ENCODE measurements at places on chromosomes 5 and 9.

DNA sequence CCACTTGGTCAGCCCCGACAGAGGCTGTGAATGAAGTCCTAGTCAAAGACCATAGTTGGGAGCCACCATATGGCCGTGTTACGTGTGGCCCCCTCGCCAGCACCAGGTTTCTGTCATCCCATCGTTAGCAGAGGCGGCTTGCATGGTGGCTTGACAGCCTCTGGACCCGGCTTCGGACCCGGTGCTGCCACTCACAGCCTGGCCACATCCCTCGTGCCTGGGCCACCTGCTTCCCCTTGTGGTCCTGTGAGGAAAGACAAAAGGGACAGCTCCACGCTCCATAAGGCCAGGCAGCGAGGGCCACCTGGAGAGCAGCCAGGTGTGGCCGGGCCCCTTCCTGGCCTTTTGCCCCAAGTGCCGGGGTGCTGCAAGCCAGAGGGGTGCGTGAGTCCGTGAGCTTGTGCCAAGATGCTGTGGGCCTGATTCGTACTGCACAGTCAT, 6.2 kb downstream of the NKD2 start:
- peaks cover 43% of the 10 kb centered on the region for H3K27me3 ChIP-seq
- no peak overlapping the region for H3K27ac ChIP-seq
- no peaks in the 10 kb centered on the region for H3K36me3 ChIP-seq
- no peak overlapping the region for H3K4me3 ChIP-seq
- H3K4me1 ChIP-seq = peaks cover 27% of the 10 kb centered on the region
- no peak for DNase-seq

DNA sequence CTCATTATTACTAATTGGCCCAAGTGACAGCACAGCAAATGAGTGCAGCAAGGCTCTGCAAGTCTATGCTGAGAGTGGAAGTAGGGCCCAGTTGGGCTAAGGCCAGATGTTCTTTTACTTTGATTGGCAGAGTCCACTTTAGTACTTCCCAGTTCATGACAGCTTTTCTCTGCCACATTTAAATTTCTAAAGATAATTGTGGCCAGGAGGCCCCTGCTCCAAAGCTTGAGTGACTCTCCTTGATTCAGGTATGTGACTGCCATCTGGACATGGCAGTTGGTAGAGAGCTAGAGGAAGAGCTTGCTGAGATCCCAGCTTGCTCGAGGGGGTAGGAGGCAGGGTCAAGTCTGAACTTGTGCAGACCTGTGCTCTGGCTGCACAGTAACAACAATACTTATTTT, 154.1 kb downstream of the CARTPT start:
- no peaks in the 10 kb centered on the region for H3K36me3 ChIP-seq
- no peak overlapping the region for H3K4me3 ChIP-seq
- H3K4me1 ChIP-seq = peaks cover 14% of the 10 kb centered on the region
- DNase-seq = no peak

- H3K27ac ChIP-seq = peak overlapping the region; percentile 92
- peaks cover 37% of the 10 kb centered on the region for H3K4me1 ChIP-seq
- H3K36me3 ChIP-seq = peaks cover 4% of the 10 kb centered on the region
- no peak for DNase-seq
- peak overlapping the region; percentile 78 for H3K4me3 ChIP-seq
These were observed 35.2 kb downstream of the PCDHAC2 start for GRCh38 chr5:141001446-141001843.

DNA sequence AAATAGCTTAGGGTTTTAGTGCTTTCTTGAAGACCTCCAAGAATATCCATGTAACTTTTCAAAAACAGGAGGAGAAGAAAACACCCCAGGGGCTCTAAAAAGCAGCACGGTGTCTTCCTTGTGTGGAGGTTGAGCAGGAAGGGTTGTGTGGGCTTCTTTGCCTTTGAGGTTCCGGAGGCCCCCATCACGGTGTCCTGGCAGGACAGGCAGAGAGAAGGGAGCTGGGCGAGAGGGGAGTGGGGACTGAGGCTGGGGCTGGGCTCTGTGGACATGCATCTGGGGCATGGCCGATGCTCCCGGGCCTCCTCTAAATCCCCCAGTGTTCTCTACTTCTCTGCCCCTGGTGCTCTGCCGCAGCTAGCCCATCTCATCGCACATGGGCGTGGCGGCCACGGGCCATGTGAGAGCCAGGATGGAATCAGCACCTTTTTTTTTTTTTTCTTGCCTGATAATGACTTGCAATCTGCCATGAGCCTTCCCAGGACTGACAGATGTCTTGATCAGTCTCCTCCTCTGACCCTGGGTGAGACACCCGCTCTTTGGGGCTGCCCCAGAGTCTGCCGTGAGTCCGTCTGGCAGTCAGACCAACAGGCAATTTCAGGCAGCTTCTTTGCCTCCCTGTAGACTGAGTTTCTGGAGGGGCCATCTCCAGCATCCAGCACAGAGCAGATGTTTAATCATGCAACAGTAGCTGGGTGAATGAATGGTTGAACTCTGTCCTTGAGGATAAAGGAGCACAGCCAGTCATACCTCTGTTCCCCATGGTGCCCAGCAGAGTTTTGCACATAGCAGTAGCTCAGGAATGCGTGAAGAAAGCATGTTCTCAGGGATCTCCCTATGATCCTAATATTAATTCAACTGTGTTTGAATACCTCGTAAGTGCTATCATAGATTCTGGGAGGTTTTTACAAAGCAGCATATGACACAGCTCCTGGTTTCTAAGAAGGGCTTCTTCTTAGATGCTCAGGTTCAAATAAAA, 12.1 kb downstream of the CXCL14 start:
- H3K27ac ChIP-seq = no peak overlapping the region
- H3K36me3 ChIP-seq = no peaks in the 10 kb centered on the region
- no peak for DNase-seq
- H3K27me3 ChIP-seq = no peaks in the 10 kb centered on the region
- H3K4me3 ChIP-seq = no peak overlapping the region

GRCh38 chr9:37126214-37126788, 5.9 kb downstream of the ZCCHC7 start:
- DNase-seq = no peak
- no peak overlapping the region for H3K27ac ChIP-seq
- H3K4me3 ChIP-seq = no peak overlapping the region
- H3K4me1 ChIP-seq = peaks cover 11% of the 10 kb centered on the region
- no peaks in the 10 kb centered on the region for H3K27me3 ChIP-seq
